ENCODE measurements at places on chromosomes 5 and 9.
A peak's percentile ranks its signal among the peaks of the same experiment; 100 is the strongest.

GRCh38 chr5:52786949-52787599, 642 bp upstream of the ITGA1 start:
- H3K36me3 ChIP-seq, result no peaks in the 10 kb centered on the region
- peak overlapping the region; percentile 93 for H3K27ac ChIP-seq
- H3K4me3 ChIP-seq, result peak overlapping the region; percentile 58
- H3K27me3 ChIP-seq, result peaks cover 7% of the 10 kb centered on the region

DNA sequence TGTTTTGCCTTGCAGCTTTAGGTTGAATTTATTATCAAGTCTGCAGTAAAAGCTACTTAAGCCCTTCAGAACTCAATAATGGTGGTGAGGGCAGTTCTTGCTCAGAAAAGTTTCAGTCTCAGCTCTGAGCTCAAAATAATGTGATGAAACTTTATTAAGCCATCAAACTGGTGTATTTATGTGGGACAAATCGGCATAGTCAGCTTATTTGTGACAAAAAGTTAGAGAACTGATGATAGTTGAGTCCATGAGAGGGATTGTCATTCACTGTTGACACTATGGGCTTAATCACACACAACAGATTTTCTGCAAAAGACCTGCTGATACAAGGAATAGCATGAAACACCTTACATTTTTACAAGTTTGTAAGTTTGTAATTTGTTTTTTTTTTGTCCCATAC, 9.4 kb downstream of the SRD5A1 start:
- no peak overlapping the region for H3K4me3 ChIP-seq
- DNase-seq, result no peak
- H3K27me3 ChIP-seq, result no peaks in the 10 kb centered on the region
- peaks cover 7% of the 10 kb centered on the region for H3K4me1 ChIP-seq

- no peak for DNase-seq
- H3K27ac ChIP-seq, result no peak overlapping the region
- no peak overlapping the region for H3K4me3 ChIP-seq
Measured at GRCh38 chr5:72093824-72094223, 13.5 kb upstream of the MAP1B start.

- no peaks in the 10 kb centered on the region for H3K36me3 ChIP-seq
- no peaks in the 10 kb centered on the region for H3K27me3 ChIP-seq
- H3K27ac ChIP-seq, result no peak overlapping the region
- H3K4me1 ChIP-seq, result no peaks in the 10 kb centered on the region
Measured at GRCh38 chr5:133421394-133421793, 190.9 kb downstream of the FSTL4 start.

DNA sequence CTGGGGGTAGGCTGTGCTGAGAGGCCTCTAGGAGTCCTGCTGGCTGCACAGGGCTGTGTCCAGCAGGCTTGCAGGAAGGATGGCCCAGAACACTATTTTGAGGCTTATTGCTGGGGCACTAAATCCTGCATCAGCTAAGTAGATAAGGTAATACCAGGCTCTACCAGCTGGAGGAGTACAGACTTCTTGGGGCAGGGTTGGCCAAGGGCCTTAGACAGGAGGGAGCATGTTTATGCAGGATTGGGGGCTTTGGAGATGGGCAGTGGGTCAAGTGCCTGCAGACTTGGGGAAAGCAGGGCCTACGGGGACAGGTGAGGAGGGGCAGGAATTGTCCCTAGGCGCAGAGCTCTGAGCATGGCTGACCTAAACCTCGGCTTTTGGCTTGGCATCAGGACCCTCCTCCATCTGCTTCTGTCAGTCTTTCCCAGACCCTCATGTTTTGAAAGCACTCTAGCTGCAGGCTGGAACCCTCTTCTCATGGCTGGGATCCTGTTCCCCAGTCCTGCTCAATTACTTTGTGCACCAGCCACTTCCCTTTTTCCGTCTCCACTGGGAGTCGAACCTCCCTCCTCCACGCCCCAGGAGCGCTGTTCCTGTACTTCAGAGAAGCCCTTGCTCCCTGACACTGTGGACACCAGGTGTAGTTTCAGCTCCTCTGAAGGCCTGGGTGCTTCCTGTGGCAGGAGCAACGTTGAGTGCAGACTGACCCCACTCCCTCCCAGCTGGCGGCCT, 61.0 kb upstream of the SPTLC1 start:
- H3K27ac ChIP-seq, result no peak overlapping the region
- H3K4me3 ChIP-seq, result no peak overlapping the region
- no peaks in the 10 kb centered on the region for H3K27me3 ChIP-seq
- no peaks in the 10 kb centered on the region for H3K36me3 ChIP-seq
- H3K4me1 ChIP-seq, result no peaks in the 10 kb centered on the region

GRCh38 chr5:137792303-137792702, 38.1 kb upstream of the HNRNPA0 start:
- DNase-seq, result no peak
- H3K27ac ChIP-seq, result no peak overlapping the region
- H3K36me3 ChIP-seq, result no peaks in the 10 kb centered on the region
- H3K4me1 ChIP-seq, result no peaks in the 10 kb centered on the region
- H3K4me3 ChIP-seq, result no peak overlapping the region

DNA sequence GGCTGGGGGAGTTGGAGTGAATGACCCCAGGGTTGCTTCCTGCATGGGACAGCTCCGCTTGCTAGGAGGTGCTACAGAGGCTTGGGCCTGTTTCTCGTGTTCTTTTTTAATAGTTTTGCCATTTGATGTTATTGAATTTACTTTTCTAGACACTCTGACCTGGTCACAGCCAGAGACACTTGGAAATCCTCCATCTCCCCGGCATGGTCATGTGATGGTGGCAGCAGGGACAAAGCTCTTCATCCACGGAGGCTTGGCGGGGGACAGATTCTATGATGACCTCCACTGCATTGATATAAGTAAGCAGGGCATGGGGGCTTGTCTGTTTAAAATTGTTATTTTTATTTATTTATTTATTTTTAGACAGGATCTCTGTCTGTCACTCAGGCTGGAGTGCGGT, 13.4 kb downstream of the HSPA5 start:
- H3K4me3 ChIP-seq, result no peak overlapping the region
- no peak overlapping the region for H3K27ac ChIP-seq
- H3K36me3 ChIP-seq, result peaks cover 62% of the 10 kb centered on the region
- H3K27me3 ChIP-seq, result no peaks in the 10 kb centered on the region
- no peak for DNase-seq
- H3K4me1 ChIP-seq, result no peaks in the 10 kb centered on the region

DNA sequence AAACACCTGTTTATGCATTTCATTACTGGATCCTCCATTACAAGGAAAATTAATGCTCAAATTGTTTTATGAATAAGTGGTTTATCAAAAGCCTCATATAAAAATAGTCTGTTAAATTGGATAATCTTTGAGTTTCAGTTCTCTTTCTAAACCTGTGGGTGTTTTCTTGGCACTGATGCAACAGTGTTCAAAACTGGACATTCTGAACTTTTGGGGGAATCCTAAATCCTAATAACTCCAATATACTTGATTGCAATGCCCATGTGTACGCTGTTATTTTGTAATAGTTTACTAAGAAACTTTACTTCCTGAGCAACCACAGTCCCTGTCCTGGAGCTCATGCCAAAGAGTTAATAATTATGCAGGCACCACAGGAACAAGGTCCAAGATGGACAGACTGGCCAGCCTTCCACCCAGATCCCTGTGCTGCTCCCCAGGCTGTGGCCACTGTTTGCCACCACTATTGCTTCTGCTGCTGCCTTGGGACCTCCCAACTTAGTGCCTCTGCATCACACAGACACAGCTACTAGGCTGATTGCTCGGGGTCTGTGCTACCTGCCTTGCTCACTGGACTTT, 14.0 kb downstream of the IRGM start:
- no peak overlapping the region for H3K27ac ChIP-seq
- H3K27me3 ChIP-seq, result no peaks in the 10 kb centered on the region
- no peaks in the 10 kb centered on the region for H3K36me3 ChIP-seq
- DNase-seq, result no peak
- H3K4me1 ChIP-seq, result no peaks in the 10 kb centered on the region
- no peak overlapping the region for H3K4me3 ChIP-seq

DNA sequence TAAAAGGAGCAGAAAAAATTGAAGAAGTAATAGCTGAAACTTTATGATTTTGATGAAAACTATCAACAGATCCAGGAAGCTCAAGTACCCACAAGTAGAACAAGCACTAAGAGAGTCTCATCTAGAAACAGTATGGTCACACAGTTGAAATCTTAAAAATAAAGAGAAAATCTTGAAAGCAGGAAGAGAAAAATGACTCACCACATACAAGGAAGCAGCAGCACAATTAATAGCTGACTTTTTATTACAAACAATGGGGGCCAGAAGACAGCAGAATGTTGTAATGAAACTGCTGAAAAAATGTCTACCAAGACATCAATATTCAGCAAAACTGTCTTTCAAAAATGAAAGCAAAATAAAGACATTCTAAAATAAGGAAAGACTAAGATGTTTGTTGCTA, 1108.3 kb upstream of the DMAC1 start:
- DNase-seq, result no peak
- H3K36me3 ChIP-seq, result no peaks in the 10 kb centered on the region
- no peaks in the 10 kb centered on the region for H3K27me3 ChIP-seq
- no peaks in the 10 kb centered on the region for H3K4me1 ChIP-seq
- no peak overlapping the region for H3K27ac ChIP-seq

GRCh38 chr5:140381972-140382371, 19.7 kb upstream of the ANKHD1 start:
- DNase-seq, result no peak
- H3K27me3 ChIP-seq, result no peaks in the 10 kb centered on the region
- no peaks in the 10 kb centered on the region for H3K36me3 ChIP-seq
- no peaks in the 10 kb centered on the region for H3K4me1 ChIP-seq
- H3K27ac ChIP-seq, result no peak overlapping the region

DNA sequence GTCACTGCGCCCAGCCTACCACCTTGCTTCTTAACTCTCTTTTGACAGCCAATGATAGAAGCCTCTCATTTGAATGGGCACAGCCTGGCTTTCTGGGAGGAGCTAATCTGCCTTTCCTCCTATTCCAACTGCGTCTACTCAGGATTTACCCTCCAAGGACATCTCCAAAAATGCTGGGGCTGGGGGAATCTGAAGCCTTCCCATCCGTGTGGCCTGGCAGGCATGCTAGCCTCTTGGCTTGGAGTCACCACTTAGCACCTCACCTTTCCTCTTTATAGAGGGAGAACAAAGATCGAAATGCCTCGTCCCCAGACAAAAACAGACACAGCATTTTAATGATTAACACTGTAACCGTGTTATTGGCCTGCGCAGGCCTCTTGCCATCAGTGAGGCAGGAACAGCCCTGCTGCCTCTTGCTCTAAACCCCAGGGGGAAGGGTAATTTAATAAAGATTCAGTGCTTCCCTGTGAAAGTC, 108.2 kb upstream of the KLF4 start:
- H3K36me3 ChIP-seq, result no peaks in the 10 kb centered on the region
- DNase-seq, result no peak
- H3K27ac ChIP-seq, result no peak overlapping the region

GRCh38 chr9:127735530-127736185, 564 bp upstream of the TOR2A start:
- no peaks in the 10 kb centered on the region for H3K36me3 ChIP-seq
- DNase-seq, result no peak
- peaks cover 36% of the 10 kb centered on the region for H3K4me1 ChIP-seq
- no peak overlapping the region for H3K4me3 ChIP-seq
- no peaks in the 10 kb centered on the region for H3K27me3 ChIP-seq

DNA sequence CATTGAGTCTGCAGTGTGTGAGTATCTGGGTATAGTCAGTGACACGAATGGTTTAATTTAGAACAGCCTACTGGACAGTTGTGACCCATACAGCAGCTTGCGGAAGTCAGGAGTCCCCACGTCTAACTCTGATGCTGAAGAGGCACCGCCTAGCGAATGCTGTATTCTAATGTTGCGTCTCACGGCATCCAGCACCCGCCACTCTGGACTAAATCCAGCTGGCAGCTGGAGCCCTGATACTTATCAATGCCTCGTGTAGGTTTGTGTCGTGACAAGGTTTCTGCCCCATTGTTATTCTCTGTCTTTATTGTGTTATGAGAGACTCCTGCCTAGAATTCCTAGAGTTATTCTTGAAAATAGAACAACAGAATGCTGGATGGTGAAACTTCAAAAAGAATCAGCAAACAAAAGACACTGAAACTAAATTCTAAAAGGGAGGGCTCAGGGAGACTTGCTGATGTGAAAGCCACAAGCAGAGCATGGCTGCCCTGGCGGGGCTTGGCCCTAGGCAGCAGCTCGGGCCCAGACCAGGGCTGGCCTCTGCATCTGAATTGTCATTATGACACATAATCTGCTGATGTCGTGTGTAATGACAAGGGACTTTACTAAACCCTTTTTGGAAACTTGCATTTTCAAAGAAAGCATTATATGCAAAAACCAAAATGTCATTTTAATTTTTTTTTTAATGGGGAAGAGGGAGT, 123.5 kb upstream of the ICE1 start:
- H3K27me3 ChIP-seq, result no peaks in the 10 kb centered on the region
- no peaks in the 10 kb centered on the region for H3K36me3 ChIP-seq
- no peak overlapping the region for H3K27ac ChIP-seq
- H3K4me3 ChIP-seq, result no peak overlapping the region
- DNase-seq, result no peak

GRCh38 chr9:127545196-127546124, 66.6 kb upstream of the STXBP1 start:
- H3K27me3 ChIP-seq, result no peaks in the 10 kb centered on the region
- no peak overlapping the region for H3K4me3 ChIP-seq
- peak; percentile 85 for DNase-seq
- peaks cover 100% of the 10 kb centered on the region for H3K4me1 ChIP-seq
- H3K36me3 ChIP-seq, result peaks cover 24% of the 10 kb centered on the region

- H3K36me3 ChIP-seq, result no peaks in the 10 kb centered on the region
- no peaks in the 10 kb centered on the region for H3K27me3 ChIP-seq
- no peak overlapping the region for H3K4me3 ChIP-seq
- DNase-seq, result no peak
Measured at GRCh38 chr5:72468024-72468423, 39.2 kb downstream of the ZNF366 start.

DNA sequence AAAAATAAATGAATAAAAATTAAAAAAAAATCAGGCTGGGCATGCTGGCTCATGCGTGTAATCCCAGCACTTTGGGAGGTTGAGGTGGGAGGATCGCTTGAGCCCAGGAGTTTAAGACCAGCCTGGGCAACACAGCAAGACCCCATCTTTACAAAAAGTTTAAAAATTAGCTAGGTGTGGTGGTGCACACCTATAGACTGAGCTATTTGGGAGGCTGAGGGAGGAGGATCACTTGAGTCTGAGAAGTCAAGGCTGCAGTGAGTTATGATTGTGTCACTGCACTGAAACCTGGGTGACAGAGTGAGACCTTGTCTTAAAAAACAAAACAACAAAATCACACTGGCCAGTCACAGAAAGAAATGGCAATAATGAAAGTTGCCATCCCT, 3.4 kb upstream of the CNTRL start:
- DNase-seq, result no peak
- H3K4me3 ChIP-seq, result peak overlapping the region; percentile 39
- H3K27me3 ChIP-seq, result no peaks in the 10 kb centered on the region
- H3K36me3 ChIP-seq, result no peaks in the 10 kb centered on the region

- H3K4me1 ChIP-seq, result no peaks in the 10 kb centered on the region
- no peak for DNase-seq
- no peaks in the 10 kb centered on the region for H3K27me3 ChIP-seq
- no peaks in the 10 kb centered on the region for H3K36me3 ChIP-seq
- H3K4me3 ChIP-seq, result no peak overlapping the region
- H3K27ac ChIP-seq, result no peak overlapping the region
Measured at GRCh38 chr5:120848883-120849282, 384.8 kb downstream of the PRR16 start.
